ENCODE measurements at places on chromosomes 3 and 15.

GRCh38 chr3:140863580-140864009 lies 78.0 kb upstream of the SLC25A36 start:
- DNase-seq: peak; percentile 47

DNA sequence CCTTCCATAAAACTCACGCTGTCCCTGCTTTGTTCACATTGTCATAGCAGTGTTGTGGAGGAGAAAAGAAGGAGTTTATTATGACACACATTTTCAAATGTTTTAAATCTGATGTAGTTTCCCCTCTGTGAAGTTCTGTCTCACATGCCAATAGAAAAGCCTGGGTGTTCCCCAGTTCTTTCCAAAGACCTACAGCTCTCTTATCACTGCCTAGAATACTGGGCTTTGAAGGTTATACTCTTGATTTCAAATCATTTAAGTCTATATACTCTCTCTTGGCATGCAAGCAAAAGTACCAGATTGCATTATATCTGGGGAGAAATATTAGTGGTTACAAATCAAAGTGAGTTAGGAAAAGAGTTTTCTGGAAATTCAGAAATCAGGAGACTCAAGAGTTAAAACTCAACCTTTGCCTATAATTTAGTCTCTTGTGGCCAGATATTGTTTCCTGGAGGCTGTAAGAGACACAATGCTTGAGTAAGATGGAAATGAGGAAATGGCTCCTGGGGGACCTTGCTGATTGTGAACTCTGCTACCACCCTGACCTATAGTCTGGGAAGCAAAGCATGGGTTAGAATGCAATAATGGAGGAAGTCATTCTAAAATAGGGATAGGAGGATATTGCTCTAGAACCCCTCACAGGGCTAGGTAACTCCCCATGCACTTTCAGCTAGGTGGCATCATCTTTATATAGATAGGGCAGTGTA lies 182.8 kb downstream of the KCNAB1 start:
- no peak for DNase-seq

- DNase-seq: no peak
These were observed 818.8 kb upstream of the LMCD1 start for GRCh38 chr3:7682822-7683229.

GRCh38 chr15:77851691-77852090 lies 219.0 kb upstream of the LINGO1 start:
- no peak for DNase-seq

GRCh38 chr3:194775266-194775665 lies 89.6 kb downstream of the FAM43A start:
- no peak for DNase-seq

GRCh38 chr3:41629986-41630385 lies 331.9 kb downstream of the ULK4 start:
- no peak for DNase-seq

DNA sequence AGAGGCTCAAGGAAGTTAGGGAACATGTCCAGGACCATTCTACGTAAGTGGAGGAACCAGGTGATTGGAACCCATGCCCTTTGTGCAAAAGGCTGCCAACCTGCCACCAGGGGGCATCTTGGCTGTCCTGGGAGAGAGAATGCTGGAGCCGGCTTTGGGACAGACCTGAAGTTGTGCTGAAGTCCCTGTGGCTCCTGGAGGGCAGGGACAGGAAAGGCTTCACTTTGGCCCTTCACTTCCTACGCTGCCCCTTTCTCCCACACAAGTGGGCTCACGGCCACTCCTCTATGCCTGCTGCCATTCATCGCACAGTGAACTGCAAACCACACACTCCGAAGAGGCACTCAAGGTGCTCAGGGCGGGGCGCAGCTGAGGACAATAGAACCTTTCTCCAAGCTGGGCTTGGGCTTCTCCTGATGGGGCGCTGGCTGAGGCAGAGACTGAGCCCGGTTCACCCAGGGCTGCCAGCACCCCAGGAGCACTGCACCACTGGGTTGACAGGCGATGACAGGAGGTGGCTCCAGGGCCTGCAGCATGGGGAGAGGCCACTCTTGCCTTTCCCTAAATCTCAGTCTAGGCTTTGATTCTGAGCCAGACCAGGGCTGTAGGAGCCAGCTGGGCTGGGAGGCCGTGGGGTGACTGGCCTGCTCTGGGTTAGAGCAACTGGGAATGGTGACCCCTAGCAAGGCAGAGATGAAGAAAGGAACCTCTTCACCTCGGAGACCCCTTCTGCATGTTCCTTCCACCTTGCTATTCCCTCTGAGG lies 8.4 kb downstream of the SHF start:
- peak; percentile 58 for DNase-seq

DNA sequence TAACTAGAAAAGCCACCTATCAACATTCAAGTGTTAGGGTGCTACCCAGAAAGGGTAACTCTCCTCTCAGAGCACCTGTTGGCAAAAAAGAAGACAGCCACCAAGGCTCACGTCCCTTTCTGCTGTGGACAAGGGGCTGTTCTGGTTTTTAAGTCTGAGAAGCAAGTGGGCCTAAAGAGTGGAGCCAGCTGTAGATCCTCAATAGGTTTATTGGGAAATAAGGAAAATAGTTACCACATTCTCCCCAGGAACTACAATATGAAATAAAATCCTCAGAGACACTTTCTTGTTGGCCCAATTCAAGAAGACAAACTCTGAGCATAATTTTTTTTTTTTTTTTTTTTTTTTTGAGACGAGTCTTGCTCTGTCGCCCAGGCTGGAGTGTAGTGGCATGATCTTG lies 35.8 kb downstream of the LRIG1 start:
- no peak for DNase-seq

DNA sequence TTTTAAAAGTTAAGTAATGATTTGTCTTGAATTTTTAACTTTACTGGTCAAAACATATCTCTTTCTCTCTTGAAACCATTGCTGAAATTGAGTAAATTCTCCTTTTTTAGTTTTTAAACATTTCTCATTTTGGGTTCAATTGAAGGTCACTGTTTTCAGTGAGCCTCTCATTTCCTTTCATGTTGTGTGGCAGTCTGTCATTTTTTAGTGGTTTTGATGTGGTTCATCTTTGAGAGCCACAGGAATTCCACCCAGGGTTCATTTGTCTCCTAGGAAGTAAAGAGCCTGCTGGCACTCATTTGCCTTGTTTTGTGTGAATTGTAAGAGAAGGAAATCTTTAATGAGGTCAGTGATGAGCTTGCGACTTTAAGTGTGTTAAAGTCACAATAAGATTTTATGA lies 10.4 kb downstream of the CLDN11 start:
- no peak for DNase-seq

DNA sequence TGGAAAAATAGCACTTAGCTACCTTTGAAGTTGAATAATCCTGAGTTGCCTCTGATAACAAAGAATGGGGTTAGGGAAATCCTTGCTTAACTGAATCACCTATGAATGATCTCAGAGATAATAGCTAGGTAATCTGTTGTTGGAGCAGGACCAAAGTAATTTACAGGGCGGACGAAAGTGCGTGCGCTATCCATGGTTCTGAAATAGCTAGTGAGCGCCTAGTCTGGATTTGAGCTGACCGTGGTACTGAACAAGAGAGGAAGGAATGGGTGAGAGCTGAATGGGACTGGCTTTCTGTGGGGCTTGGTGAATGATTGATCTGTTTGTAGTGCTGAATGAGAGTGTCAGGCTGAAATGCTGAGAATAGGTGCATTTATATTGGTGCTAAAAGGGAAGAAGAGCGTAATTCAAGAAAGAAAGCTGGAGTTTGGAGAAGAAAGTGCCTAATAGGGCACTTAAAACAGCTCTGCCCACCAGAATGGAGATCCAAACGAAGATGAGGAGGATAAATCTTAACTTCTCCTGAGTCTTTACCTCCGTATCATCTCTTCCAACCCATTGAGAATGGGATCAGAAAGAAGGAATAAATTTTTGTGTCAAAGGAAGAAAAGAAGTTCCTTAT lies 10.1 kb downstream of the SCN10A start:
- peak; percentile 28 for DNase-seq

DNA sequence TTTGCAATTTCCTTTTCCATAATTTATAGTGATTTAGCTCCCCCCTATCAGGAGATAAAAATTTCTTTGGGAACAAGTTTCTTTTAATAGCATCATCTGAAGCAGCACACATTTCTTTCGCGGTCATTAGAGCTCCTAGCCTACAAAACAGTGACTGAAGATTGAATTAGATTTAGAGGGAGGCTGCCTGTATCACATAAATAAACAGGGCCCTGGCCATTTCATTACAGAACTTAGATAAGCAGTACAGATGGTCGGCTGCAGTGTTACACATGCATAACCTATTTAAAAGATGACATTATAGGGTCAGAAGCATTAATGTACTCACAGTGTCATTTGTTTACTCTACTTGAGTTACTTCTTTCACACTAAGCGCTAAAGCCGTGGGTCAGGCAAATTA lies 81.4 kb upstream of the SLC25A26 start:
- DNase-seq: no peak

DNA sequence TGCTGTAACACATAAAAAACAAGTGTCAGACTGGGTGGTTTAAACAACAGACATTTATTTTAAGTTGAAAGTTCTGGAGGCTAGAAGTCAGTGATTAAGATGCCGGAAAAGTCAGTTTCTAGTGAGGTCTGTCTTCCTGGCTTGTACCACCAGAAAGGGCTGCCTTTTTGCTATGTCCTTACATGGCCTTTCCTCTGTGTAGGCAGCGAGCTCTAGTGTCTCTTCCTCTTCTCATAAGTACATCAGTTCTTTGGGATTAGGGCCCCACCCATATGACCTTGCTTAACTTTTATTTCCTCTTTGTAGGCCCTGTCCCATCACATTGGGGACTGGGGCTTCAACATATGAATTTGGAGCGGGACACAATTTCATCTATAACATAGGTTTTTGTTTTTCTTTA lies 128.0 kb downstream of the BBX start:
- DNase-seq: no peak

GRCh38 chr3:46500656-46501635 lies 3.2 kb downstream of the RTP3 start:
- no peak for DNase-seq

GRCh38 chr3:171401432-171401831 lies 58.8 kb downstream of the TNIK start:
- DNase-seq: no peak

GRCh38 chr3:177777699-177778098 lies 580.4 kb upstream of the TBL1XR1 start:
- peak; percentile 59 for DNase-seq

DNA sequence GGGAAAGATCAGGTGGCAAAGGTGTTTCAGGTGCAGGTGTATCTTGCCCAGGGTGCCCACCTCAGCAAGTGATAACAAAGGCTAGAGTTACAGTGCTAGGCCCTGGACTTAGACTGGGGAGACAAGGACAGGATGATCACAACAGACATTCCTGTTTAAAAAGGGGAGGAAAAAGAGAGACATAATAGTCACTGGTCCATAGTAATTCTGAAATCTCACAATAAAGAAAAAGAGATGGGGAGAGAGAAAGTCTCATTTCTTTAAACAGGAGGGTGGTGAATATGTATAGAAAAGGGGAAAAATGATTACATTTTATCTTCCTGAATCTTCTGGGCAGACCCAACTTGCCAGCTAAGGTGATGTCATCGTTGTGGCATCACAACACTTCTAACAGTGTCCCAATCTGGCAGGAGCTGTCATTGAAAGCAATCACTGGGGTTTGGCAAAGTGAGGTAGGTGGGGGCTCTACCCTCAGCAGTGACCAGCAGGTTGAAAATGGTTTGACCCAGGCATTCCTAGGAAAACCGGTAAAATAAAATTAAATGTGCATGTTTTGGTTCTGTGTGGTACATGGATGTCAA lies 99.5 kb downstream of the ZNF621 start:
- no peak for DNase-seq

GRCh38 chr3:27046351-27046750 lies 322.8 kb downstream of the NEK10 start:
- no peak for DNase-seq

GRCh38 chr3:192545333-192545732 lies 182.0 kb downstream of the FGF12 start:
- no peak for DNase-seq
